Naive thymus-derived CD8-positive, alpha-beta T cell (primary cell): ENCODE measurements at places on chromosomes 7 and 10. TPM values are rescaled to one million over a fixed set of nuclear protein-coding genes. Genes with fewer than 3 reads are reported as not detected.

GRCh38 chr7:47404010-47404409, 177.9 kb downstream of the TNS3 start:
- no peak for DNase-seq

DNA sequence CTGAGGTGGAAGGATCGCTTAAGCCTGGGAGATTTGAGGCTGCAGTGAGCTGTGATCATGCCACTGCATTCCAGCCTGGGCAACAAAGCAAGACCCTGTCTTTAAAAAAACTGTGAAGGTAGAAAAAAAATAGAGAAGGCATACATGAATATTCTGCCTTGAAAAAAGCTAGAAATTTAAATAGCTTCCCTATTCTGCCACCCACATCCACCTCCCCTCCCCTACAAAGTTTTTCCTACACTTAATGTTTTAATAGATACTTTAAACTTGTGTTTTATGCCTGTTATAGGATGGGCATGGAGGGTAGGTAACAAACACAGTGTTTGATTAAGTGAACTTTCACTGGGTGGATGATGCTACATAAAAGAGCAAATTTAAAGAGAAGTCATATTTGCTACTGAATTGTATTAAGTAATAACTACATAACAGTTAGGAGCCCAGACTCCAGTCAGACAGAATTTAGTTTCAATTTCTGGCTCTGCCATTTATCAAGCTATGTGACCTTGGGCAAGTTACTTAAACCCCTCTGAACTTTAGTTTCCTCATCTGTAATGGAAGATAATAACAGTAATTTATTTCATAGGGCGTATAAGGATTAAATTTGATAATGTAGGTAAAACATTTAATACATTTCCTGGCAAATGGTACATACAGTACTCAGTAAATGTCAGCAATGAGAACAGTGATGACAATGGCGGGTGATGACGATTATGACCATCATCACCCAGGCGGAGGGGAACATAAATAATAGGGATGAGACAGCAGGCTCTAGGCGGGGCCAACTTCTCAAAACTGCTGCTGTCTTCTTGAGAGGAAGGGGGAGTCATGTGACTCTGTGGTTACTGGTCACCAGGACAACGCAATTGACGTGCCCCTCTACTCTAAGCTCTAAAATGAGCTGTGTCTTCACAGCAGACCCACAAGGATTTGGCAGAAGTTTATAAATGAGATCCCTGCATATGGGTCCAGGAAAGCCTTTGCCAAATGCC, 15.8 kb downstream of the DNMBP start:
- peak; percentile 61 for DNase-seq

GRCh38 chr7:157501581-157501980, 164.8 kb downstream of the DNAJB6 start:
- DNase-seq = no peak

DNA sequence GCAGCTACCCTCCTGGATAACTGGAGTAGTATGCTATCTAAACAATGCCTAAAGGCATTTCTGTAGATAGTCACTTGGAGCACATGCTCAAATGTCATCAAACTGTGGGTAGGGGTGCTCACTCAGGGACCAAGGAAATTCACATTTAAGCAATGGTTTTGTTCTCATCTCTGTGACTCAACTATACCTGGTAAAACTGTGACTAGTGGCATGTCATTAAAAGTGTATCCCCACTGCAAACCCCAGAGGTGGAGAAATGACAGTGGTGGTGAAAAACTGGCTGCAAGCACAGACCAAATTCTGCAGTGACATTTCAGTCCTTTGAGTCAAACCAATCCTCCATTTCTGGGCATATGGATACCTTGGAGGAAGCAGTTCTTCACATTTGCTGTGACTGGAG, 134.2 kb upstream of the EFCAB10 start:
- DNase-seq = no peak

DNA sequence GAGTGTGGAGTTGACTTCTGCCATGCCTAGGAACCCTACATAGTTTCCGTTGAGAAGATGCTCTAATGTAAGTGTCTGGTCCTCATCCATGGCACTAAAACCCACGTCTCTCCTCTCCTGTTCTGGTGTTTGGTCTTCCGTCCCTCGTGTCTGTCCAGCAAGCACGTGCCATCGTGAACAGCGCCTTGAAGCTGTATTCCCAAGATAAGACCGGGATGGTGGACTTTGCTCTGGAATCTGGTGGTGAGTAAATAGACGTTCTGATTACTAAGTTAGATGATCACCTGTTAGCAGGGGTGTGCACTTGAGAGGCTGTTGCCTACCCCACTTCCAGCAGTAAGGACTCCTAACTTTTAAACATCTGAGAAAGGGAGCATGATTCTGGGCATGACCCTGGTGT, 15.1 kb upstream of the GET4 start:
- DNase-seq = no peak

DNA sequence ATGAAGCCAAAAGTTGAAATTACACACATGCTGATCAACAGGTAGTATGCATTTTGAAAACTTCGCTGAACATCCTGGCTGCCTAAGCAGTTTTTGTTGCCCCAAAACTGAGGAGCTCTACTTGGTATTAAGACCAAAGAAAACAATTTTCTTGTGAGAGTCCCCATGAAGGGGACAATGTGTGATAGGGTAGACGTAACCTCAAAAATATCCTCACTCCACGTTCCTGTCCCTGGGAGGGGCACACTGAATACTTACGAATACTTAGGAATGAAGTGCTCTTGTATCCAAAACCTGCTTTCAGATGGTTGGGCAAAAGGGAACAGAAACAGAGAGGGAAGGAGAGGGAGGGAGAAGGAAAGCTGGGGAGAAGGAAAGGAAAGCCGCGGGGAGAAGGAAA, 24.7 kb downstream of the CCDC6 start:
- no peak for DNase-seq

GRCh38 chr10:19815036-19815730, 1.0 kb upstream of the PLXDC2 start:
- no peak for DNase-seq

- no peak for DNase-seq
Observed at GRCh38 chr7:17580856-17581255, 282.4 kb downstream of the AHR start.

DNA sequence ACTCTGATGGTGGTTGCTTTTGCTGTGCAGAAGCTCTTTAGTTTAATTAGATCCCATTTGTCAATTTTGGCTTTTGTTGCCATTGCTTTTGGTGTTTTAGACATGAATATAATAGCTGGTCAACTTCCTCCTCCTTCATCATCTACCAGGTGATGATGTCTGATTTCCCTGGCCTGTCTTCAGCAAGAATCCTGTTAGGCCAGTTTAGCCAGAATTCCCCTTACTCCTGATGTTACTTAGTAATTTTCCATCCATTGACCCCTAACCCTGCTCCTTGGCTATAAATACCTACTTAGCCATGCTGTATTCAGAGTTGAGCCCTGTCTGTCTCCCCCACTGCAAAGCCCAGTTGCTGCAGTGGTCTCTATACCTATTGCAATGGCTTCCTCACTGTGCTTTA, 91.4 kb downstream of the ZNF777 start:
- no peak for DNase-seq

DNA sequence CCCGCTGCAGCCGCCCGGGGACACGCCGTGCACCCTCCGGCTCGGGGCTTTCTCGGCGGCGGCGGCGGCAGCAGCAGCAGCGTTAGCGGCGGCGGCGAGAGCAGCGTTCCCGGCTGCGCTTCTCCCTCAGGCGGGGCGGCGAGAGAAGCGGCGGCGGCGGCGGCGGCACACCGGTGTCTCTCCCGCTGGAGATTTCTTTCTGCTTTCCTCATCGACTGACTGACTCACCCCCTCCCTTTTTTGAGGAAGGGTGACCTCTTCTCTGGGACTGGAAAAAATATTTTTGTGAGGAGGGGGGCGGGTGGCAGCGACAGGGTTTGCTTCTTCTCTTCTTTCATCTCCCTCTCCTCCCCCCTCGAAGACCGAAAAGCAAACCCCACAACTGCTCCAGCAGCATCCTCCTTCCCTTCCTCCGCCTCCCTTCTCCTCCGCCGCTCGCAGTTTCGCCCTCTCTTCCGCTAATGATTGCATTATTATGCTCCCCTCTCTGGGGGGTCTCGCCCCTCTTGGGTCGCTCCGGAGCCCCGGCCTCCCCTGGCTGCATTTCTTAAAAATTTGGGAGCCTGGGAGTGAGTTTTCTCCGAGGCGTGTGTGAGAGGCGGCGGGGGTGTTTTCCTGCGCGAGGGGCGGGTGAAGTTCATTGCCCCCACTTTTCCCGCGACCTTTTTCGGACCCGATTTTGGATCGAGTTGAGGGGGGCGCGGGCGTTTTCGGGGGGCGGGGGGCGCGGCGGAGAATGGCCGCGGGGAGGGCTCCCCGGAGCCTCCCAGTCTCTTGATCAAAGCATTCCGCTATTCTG, 411 bp downstream of the AUTS2 start:
- no peak for DNase-seq

- no peak for DNase-seq
Observed at GRCh38 chr7:17293481-17293880, 5.0 kb upstream of the AHR start.

DNA sequence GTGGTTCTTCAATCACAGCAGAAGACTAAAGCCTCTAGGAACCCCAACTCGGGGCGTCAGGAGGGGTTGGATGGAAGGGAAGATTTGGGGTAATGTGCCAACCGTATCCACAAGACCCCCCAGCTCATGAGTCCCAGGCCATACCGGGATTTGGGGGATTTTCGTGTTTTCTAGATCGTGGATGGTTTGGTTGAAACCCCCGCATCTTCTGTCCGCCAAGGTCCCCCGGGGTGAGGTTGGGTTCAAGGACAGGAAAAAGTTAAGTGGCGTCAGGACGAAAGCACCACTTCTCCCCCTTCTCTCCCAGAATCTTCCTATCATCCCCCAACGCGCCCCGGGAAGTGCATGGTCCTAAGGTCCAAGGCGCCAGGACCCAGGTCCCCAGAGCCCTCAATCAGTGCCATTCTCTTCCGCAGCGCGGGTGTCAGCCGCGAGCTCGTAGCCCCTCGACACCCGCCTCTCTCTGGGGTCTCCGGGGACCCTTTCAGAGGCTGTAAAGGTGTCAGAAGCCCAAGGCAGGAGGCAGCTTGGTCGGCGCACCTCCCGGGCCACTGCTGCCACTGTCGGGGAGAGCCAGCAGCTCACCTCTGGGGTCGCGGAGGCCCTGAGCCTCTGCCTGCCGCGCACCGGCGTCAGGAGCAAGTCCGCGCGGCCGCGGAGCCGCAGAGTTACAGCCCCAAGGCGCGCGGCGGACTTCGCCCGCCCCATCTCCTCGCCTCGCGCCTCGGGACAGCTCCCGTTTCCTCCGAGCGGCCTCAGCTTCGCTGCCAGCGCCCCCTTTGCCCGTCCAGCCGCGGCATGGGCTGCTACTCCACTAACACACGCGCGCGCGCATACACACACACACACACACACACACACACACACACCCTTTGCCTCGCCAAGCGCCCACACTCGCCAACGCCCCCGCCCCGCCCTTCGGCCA, 1.5 kb downstream of the MKX start:
- DNase-seq = no peak

- no peak for DNase-seq
Observed at GRCh38 chr10:79355420-79356017, 8.2 kb downstream of the PPIF start.

Gene SPACDR
- 0.56 TPM for polyA plus RNA-seq

Gene STEAP4
- polyA plus RNA-seq = not detected

Gene HMX2
- not detected for polyA plus RNA-seq

Gene PRLHR
- not detected for polyA plus RNA-seq

Gene ANKRD2
- polyA plus RNA-seq = not detected

Gene ITPRID1
- polyA plus RNA-seq = not detected
